ENCODE measurements at places on chromosomes 3 and 15.

DNA sequence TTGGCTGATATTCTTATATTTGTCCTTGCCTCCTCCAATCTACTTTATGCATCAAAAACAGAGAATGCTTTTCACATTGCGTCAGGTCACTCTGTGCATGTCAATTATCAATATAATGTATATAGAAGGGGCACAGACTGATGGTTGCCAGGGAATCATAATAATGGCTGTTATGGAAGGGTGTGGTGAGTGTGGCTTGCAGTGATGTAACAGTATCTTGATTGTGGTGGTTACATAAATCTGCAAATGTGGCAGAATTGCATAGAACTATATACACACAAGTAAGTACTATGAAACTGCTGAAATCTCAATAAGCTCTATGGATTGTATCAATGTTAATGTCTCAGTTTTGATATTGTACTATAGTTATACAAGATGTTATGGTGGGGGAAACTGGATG lies 228.6 kb downstream of the TJP1 start:
- no peak for DNase-seq

GRCh38 chr3:14867936-14868570 lies 49.3 kb downstream of the FGD5 start:
- DNase-seq, result no peak

- DNase-seq, result no peak
These were observed 71.5 kb upstream of the SLC25A26 start for GRCh38 chr3:66149269-66149668.

- no peak for DNase-seq
These were observed 13.1 kb upstream of the KY start for GRCh38 chr3:134663721-134664456.

GRCh38 chr15:40595219-40595618 lies 1.2 kb downstream of the KNL1 start:
- DNase-seq, result no peak

DNA sequence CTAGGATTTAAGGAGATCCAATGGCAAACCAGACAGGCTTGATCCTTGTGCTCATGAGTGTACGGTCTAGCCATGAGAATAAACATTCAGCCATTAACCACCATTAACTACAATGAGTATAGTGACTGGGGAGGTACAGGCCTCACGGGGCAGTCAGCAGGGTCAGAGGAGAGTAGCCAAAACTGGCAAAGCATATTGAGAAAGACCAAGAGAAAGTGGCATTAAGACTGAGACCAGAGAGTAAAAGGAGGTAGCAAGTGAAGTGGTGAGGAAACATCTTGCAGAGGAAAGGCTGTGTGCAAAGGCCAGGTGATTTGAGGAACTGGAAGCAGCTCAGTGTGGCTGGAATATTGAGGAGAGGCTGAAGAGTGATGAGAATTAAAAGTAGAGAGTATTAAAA lies 407.2 kb upstream of the LMCD1 start:
- no peak for DNase-seq

GRCh38 chr15:88982304-88982945 lies 69.2 kb upstream of the MFGE8 start:
- no peak for DNase-seq

GRCh38 chr3:13473020-13473419 lies 7.1 kb upstream of the HDAC11 start:
- DNase-seq, result no peak

GRCh38 chr3:12471241-12471640 lies 13.0 kb upstream of the TSEN2 start:
- DNase-seq, result no peak

DNA sequence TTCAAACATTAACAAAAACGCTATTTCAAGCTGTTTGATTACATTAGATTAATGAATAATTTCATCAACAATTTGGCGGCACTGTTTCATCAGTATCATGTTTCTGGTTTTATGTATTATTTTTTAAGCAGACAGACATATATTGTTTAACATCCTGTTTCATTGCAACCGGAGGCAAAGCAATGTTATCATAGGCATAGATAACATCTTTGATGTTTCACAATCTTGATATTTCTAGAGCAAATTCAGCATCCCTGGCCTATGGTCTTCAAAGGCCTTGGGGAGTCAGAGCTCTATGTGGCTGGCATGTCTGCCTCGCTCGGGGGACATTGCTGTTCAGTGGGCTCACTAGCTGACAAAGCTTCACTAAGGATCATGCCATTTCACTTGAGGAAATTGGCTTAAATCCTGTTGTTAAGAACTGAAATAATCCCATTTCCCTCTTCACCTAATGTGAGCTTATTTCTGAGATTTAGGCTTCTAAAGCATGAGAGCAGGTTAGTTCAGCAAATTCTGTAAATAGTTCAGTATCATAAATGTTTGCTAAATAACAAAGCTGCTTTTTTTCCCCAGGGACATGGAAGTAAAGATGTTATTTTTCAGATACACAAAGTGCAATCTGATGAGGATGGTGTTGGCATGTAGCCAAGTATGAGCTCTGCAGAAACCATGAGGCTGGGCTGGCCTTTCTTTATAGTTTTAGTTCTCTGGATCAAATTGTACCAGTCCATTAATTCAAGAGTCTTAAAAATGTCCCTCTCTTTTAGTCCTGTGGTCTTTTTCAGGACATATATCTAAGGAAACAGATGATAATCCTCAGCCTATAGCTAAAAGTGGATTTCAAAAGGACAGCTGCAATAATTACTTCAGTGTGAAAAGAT lies 941.4 kb downstream of the PLOD2 start:
- DNase-seq, result no peak

DNA sequence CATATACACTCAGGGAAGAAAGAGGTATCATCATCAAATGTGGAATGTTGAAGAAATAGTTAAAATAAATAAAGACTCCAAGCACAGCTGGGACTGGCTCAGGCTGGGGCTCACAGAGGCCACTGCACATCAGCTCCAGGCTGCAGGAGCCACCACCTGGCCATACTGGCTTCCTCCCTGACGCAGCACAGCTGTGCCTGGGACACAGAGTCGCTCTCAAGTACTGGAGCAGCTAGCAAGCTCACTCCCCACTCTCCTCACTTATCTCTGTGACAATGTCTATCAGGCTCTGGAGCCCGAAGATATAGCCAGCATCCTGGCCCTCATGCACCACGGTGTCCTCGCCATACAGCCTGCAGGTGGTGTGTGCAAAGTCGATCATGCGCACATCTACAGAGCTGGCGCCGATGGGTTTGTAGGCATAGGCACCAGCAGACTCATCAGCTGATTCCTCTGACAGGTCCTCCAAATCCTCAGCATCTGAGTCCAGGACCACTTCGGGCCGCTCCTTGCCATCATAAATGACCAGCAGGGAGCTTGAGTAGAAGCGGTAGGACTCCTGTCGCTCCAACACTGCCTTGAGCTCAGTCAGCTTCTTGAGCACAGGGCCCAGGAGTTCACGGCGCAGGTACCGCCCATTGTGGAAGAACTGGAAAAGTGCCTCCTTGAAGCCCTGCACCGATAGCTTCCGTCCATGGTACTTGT lies 2.5 kb upstream of the NCKIPSD start:
- DNase-seq, result no peak

- no peak for DNase-seq
These were observed 98.2 kb downstream of the IGF1R start for GRCh38 chr15:98746375-98747155.

GRCh38 chr15:58758141-58758540 lies 8.6 kb upstream of the ADAM10 start:
- DNase-seq, result no peak

GRCh38 chr3:4828279-4829030 lies 150.8 kb upstream of the BHLHE40 start:
- no peak for DNase-seq

DNA sequence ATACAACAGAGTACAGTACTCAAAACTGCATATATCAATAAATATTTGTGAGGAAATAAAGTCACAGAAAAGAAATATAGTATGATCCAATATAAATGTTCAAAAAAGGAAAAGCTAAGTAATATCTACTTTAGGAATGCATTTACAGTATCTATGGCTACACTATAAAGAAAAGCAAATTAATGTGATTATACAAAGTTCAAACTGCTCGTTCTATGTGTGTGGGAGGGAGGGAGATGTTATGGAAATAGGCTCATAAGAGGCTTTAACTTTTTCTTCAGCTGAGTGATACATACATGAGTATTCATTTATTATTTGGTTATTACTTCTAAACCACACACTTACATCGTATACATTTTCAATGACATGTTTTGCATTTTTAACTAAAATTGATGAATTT lies 377.7 kb upstream of the AGTR1 start:
- DNase-seq, result no peak

DNA sequence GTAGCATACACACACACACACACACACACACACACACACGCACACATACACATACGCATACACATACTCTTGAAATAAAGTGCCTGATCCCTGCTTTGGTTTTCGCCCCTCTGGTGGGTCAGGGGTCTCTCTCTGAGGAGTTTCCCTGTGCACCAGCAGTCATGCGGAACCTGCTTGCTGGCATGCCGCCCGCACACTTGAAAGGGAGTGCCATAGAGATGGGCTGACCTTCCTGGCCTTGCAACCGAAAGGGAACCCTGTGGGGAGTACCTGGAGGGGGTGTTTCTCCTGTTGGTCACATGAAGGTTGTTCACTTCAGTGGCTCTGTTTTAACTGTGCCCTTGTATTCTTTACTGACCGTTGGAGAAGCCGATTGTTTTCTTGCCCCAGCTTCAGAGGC lies 752.3 kb downstream of the NR2F2 start:
- DNase-seq, result no peak

GRCh38 chr3:79367066-79367465 lies 400.7 kb downstream of the ROBO1 start:
- DNase-seq, result no peak
